Activated naive CD8-positive, alpha-beta T cell treated with anti-CD3 and anti-CD28 coated beads for 36 hours (primary cell): ENCODE measurements at places on chromosomes 5 and 9. TPM values are rescaled to one million over a fixed set of nuclear protein-coding genes. Genes with fewer than 3 reads are reported as not detected.

The FBN2 gene
- total RNA-seq: not detected

The FGF10 gene
- total RNA-seq: not detected

The PCDHB2 gene
- total RNA-seq: not detected

The PCDHGA6 gene
- total RNA-seq: 0.08 TPM

The INSL4 gene
- total RNA-seq: not detected

The GCNT4 gene
- 1.7 TPM for total RNA-seq

The ARHGEF37 gene
- 2.3 TPM for total RNA-seq

The PLAC8L1 gene
- not detected for total RNA-seq

The LURAP1L gene
- not detected for total RNA-seq

- no peak overlapping the region for H3K4me3 ChIP-seq
- no peaks in the 10 kb centered on the region for H3K36me3 ChIP-seq
- H3K27me3 ChIP-seq: no peaks in the 10 kb centered on the region
- H3K4me1 ChIP-seq: peaks cover 7% of the 10 kb centered on the region
- DNase-seq: no peak
Measured at GRCh38 chr5:36418152-36418979, 116.7 kb upstream of the RANBP3L start.

GRCh38 chr5:162939991-162940390 lies 497.4 kb upstream of the CCNG1 start:
- H3K27me3 ChIP-seq: no peaks in the 10 kb centered on the region
- DNase-seq: no peak
- no peak overlapping the region for H3K4me3 ChIP-seq
- no peak overlapping the region for H3K27ac ChIP-seq

GRCh38 chr5:134142806-134143205 lies 28.3 kb downstream of the TCF7 start:
- DNase-seq: no peak
- H3K4me1 ChIP-seq: peaks cover 54% of the 10 kb centered on the region
- no peak overlapping the region for H3K27ac ChIP-seq
- no peaks in the 10 kb centered on the region for H3K27me3 ChIP-seq
- H3K36me3 ChIP-seq: peaks cover 27% of the 10 kb centered on the region

- peaks cover under 1% of the 10 kb centered on the region for H3K4me1 ChIP-seq
- H3K36me3 ChIP-seq: peaks cover 28% of the 10 kb centered on the region
- H3K27me3 ChIP-seq: no peaks in the 10 kb centered on the region
- no peak overlapping the region for H3K4me3 ChIP-seq
Measured at GRCh38 chr5:43171926-43172325, 20.1 kb upstream of the NIM1K start.

DNA sequence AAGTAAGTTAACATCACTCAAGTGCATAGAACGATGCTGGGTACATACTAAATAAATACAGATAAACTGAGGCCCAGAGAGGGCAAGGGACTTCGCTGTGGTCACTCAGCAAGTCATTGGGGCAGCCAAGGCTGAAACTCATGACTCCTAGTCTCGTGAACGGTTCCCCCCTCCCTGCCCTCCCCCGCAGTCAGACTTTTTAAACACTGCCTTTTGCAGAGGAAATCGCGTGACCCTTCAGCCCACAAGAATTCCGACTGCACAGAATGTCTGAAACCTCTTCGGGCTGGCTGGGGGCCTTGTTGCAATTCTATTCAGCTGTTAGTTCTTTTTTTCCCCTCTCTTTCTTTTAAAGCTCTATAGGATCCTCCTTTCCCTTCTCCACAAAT lies 28.1 kb downstream of the NEK6 start:
- no peaks in the 10 kb centered on the region for H3K36me3 ChIP-seq
- H3K27ac ChIP-seq: peak overlapping the region; percentile 99
- H3K4me3 ChIP-seq: peak overlapping the region; percentile 76
- peak; percentile 61 for DNase-seq
- no peaks in the 10 kb centered on the region for H3K27me3 ChIP-seq
- peaks cover 33% of the 10 kb centered on the region for H3K4me1 ChIP-seq

DNA sequence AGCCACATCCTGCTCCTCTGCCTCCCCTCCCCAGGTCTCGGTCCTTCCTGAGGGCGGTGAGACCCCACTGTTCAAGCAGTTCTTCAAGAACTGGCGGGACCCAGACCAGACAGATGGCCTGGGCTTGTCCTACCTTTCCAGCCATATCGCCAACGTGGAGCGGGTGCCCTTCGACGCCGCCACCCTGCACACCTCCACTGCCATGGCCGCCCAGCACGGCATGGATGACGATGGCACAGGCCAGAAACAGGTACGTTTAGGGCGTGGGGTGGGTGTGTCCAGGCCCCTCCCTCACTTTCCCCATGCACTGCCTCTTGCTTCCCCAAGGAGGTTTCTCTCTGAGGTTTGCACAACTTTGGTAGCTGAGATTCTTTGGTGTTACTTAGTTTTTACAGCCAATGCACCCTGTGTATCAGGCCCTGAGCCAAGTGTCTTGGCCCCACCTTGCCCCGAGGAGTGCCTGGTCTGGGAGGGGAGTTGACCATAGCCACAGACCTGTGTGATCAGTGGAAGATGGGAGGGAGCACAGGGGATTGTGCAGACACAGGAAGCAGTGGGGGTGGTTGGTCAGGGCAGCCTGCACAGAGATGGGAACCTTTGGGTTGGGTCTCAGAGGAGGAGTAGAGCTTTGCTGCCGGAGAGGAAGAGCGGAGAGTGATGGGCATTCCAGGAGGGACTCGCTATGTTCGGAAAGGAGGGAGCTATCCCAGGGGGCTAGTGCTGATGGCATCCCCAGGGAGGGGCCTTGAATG lies 50.8 kb downstream of the GSN start:
- H3K27ac ChIP-seq: no peak overlapping the region
- no peak overlapping the region for H3K4me3 ChIP-seq
- no peaks in the 10 kb centered on the region for H3K27me3 ChIP-seq
- H3K4me1 ChIP-seq: peaks cover 8% of the 10 kb centered on the region
- DNase-seq: no peak
- H3K36me3 ChIP-seq: no peaks in the 10 kb centered on the region

GRCh38 chr5:107766439-107766838 lies 95.7 kb upstream of the EFNA5 start:
- peaks cover 10% of the 10 kb centered on the region for H3K27me3 ChIP-seq
- H3K4me3 ChIP-seq: no peak overlapping the region
- DNase-seq: no peak
- no peaks in the 10 kb centered on the region for H3K36me3 ChIP-seq
- no peak overlapping the region for H3K27ac ChIP-seq

DNA sequence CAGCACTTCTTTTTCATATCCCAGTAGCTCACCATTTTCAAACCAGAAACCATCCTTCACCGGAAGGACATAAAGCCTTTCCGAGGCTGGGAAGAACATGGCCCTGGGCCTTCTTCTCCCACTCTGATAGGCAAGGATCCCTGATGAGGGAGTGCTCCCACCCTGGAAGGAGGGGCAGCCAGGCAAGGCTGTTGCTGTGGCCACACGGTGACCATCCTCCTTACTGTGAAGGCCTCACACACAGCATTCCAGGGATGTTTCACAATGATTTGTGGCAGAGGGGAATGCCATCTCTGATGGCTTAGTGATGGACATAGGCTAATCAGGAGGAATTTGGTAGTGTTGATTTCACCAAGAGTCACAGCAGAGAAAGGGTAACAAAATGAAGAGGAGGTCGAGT lies 130.7 kb downstream of the ADAMTS12 start:
- no peak overlapping the region for H3K27ac ChIP-seq
- peaks cover 4% of the 10 kb centered on the region for H3K4me1 ChIP-seq
- DNase-seq: no peak
- no peak overlapping the region for H3K4me3 ChIP-seq

DNA sequence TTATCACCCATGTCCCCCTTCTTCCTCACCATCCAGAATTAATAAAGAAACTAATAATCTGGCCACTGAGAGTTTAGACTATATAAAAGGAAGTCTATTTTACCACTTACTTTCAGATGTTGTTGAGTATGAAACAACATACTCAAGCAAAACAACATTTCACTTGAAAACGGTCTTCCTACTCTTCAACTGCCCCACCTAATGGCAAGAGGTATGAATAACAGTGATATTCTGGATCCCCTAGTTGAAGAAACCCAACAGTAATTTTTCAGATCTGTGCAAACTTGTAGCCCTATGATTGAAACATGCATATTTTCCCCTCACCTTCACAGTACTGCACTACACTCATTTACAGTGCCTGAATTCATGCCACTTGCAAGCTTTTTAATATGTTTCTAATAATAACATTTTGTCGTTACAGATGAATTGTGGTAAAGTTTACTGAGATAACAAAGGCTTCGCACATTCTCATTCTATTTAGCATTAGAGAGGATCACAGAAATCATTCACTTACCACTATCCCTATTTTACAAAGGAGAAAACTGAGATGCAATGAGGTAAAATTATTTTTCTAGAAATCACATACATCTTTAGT lies 267.9 kb upstream of the PDE4D start:
- no peak for DNase-seq
- no peaks in the 10 kb centered on the region for H3K4me1 ChIP-seq
- H3K4me3 ChIP-seq: no peak overlapping the region
- no peaks in the 10 kb centered on the region for H3K27me3 ChIP-seq
- no peak overlapping the region for H3K27ac ChIP-seq

DNA sequence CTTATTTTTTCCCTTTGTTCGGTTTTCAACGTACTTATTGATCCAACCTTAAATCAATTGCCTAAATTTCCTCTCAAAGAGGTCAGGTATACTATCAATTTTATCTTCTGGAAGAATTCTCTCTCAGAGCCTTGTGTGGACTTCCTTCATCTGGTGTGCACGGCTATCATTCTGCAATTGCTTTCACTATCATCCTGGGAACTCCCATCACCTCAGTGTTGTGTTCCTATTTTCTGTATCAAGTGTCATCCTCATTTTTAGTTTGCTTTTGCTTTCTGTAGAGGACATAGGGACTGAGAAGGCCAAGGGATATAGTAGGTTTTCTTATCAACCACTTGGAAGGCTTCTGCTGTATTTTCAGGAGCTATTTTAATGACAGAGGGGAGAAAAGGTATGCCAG lies 11.3 kb downstream of the STOM start:
- no peaks in the 10 kb centered on the region for H3K27me3 ChIP-seq
- DNase-seq: no peak
- peaks cover 30% of the 10 kb centered on the region for H3K4me1 ChIP-seq
- peaks cover 10% of the 10 kb centered on the region for H3K36me3 ChIP-seq

DNA sequence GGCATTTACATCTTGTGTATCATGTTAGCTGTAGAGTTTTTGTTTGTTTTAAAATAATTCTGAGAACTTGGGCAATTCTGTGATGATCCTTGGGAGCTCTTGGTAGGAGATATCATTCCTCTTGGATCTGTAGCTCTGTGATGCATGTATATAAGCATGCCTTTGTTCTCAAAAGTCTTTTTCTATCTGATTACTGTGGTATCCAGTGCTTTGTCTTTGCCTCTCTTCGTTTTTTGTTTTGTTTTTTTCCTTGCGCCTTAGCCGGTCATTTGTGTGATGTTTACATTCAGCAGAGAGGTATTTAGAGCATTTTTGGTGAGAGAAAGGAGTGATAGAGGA lies 110.0 kb downstream of the PAM start:
- no peak for DNase-seq
- peaks cover 29% of the 10 kb centered on the region for H3K36me3 ChIP-seq
- peaks cover 32% of the 10 kb centered on the region for H3K27me3 ChIP-seq
- peak overlapping the region; percentile 60 for H3K4me3 ChIP-seq
- H3K4me1 ChIP-seq: peaks cover 9% of the 10 kb centered on the region
- no peak overlapping the region for H3K27ac ChIP-seq

- H3K4me3 ChIP-seq: no peak overlapping the region
- H3K27ac ChIP-seq: no peak overlapping the region
- peaks cover 57% of the 10 kb centered on the region for H3K27me3 ChIP-seq
- no peaks in the 10 kb centered on the region for H3K4me1 ChIP-seq
- no peak for DNase-seq
- H3K36me3 ChIP-seq: no peaks in the 10 kb centered on the region
Measured at GRCh38 chr9:135103001-135103446, 15.6 kb downstream of the OLFM1 start.

DNA sequence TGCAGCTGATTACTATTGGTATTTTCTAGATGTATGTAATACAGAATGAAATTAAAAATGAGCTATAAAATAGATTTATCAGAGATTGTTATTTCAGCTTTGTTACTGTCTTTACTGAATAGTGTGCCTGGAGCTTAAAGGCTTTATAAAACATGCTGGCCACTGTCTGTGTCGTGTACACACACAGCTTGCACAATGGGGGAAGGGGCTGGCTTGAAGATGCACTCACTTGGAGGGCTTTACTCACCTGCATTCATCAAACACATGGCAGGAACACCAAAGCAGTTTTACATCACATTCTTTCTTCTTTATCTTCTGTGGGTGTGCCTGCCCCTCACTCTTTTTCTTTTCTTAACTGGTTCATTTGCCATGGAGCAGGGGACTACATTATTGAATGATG lies 60.9 kb downstream of the TLE4 start:
- no peak overlapping the region for H3K4me3 ChIP-seq
- peaks cover 77% of the 10 kb centered on the region for H3K4me1 ChIP-seq
- peaks cover 50% of the 10 kb centered on the region for H3K36me3 ChIP-seq
- no peak for DNase-seq
- peak overlapping the region; percentile 34 for H3K27ac ChIP-seq
- H3K27me3 ChIP-seq: no peaks in the 10 kb centered on the region

GRCh38 chr5:150024346-150024984 lies 23.9 kb downstream of the HMGXB3 start:
- H3K27ac ChIP-seq: no peak overlapping the region
- no peaks in the 10 kb centered on the region for H3K27me3 ChIP-seq
- no peak for DNase-seq
- H3K4me3 ChIP-seq: no peak overlapping the region

DNA sequence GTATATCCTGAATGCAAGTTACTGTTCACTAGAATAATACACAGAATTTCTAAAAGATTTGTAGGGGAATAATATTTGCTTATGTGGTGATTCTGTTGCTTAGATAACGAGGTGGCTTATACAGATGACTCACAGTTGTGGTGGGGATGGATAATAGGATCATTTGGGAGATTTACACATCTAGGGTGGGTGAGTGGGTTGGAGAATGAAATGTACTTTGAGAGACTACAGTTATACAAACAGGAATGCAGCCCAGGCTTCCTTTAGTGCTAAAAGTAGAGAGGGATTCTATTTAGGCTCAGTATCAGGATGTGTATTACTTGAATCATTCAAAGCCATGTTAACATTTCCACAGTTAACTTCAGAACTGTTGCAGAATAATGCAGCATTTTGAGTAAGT lies 1.8 kb downstream of the CTXN3 start:
- H3K4me3 ChIP-seq: no peak overlapping the region
- no peak for DNase-seq
- no peaks in the 10 kb centered on the region for H3K4me1 ChIP-seq
- no peak overlapping the region for H3K27ac ChIP-seq
- no peaks in the 10 kb centered on the region for H3K36me3 ChIP-seq
- no peaks in the 10 kb centered on the region for H3K27me3 ChIP-seq
